ENCODE measurements at places on chromosomes 7 and 10. TPM values are rescaled to one million over a fixed set of nuclear protein-coding genes. Genes with fewer than 3 reads are reported as not detected.

PDE6C gene
- not detected for total RNA-seq

GIMAP5 gene
- total RNA-seq = 1.3 TPM

CCDC201 gene
- not detected for total RNA-seq

AQP1 gene
- 7.9 TPM for total RNA-seq

EN2 gene
- not detected for total RNA-seq

CFAP69 gene
- total RNA-seq = 1.8 TPM

SCIN gene
- not detected for total RNA-seq

TMEM270 gene
- total RNA-seq = not detected

HOXA10 gene
- under 0.01 TPM for total RNA-seq

CTAGE8 gene
- total RNA-seq = not detected

MLLT10 gene
- total RNA-seq = 29.1 TPM

KEL gene
- total RNA-seq = 0.49 TPM

ACSM6 gene
- not detected for total RNA-seq

C10orf105 gene
- total RNA-seq = not detected

GPER1 gene
- total RNA-seq = 5.0 TPM

Data from cardiac atrium fibroblast (primary cell).